ENCODE measurements at places on chromosomes 2 and 18.
A peak's percentile ranks its signal among the peaks of the same experiment; 100 is the strongest.

- DNase-seq: no peak
Measured at GRCh38 chr2:54084600-54084999, 30.8 kb upstream of the ACYP2 start.

DNA sequence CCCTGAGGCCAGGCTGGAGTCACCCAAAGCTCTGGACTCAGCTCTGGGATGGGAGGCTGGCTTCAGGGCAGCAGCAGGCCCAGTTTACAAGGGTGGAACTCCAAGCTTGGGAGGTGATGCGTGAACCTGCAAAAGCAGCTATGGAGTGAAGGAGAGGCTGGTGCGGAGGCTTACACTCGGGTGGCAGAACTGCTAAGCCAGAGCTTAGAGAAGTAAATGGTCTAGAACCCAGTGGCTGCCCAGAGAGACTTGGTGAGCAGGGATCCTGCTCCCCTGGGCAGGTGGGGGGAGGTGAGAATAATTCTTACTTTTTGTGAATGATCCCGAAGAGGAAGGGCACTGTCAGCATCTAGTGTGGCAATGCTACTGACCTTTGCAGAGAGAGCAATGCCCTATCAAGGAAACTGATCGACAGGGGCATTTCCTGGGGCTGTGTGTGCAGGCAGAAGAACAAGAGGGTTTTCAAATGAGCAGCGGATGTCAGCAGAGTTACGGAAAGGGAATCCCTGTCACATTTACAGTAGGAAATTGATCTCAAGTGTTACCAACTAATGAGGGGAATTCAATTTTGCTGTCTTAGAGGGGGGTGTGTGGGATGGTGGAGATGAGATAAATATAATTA is 80.4 kb downstream of the TGFA start:
- DNase-seq: no peak

- DNase-seq: no peak
Measured at GRCh38 chr2:20188851-20189250, 36.1 kb downstream of the SDC1 start.

GRCh38 chr2:46001741-46002506 is 295.3 kb upstream of the EPAS1 start:
- DNase-seq: no peak

GRCh38 chr2:215615803-215616174 is 179.9 kb upstream of the FN1 start:
- no peak for DNase-seq

DNA sequence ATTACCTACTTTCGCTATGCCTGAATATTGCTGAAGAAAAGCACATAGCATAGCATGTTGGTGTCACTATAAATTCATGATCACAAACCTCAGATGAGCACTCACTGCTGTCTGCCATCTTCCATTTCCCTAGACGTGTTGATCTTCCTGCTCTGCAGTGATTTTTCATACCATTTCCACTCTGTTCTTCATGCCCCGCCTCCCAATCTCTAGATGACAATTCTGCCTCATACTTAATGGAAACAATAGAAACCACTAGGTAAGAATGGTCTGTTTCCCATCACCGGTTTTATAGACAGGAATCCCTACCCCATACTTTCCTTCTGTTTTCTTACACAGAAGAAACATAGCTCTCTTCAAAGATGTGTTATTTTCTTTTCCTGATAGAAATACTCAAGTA is 63.8 kb downstream of the PIK3C3 start:
- DNase-seq: no peak

DNA sequence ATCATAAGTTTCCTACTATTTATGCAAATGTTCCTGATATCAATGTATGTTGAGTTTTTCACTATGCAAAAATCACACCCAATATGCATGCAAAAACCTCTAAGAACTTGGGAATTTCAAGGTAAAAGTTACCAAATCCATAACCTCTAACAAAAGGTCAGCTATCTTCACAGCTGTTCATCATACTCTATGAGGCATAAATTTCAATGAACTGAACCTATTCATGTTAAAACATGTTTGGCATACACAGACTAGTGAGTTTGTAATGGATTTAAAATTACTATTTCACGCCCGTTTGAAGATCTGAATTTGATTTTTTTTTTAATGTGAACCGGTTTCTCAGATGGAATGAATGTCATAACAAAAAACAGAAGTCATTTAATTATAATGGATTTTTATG is 100.2 kb downstream of the ATAD2B start:
- DNase-seq: no peak

DNA sequence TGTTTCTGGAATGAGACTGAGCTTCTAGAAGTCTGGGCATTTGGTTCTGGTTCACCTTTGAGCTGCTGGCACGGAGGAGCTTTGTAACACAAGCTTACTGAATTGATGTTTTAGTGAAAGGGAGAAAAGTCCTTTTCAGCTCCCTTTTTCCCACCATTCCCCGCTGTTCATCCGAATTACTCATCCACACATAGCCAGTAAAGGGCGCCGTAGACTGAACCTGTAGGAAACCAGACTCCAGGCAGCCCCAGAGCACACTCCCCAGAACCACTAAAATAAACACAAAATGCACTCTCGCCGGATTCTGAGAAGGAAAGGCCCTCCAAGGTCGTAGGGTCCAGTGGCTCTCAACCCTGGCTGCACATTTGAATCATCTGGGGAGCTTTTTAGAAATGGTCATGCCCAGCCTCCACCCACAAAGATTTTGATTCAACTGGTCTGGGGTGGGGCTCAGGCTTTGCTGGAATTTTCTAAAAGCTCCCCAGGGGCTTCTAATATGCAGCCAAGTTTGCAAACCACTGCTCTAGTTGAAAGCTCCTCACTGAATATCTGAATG is 29.6 kb downstream of the TCF7L1 start:
- DNase-seq: no peak

DNA sequence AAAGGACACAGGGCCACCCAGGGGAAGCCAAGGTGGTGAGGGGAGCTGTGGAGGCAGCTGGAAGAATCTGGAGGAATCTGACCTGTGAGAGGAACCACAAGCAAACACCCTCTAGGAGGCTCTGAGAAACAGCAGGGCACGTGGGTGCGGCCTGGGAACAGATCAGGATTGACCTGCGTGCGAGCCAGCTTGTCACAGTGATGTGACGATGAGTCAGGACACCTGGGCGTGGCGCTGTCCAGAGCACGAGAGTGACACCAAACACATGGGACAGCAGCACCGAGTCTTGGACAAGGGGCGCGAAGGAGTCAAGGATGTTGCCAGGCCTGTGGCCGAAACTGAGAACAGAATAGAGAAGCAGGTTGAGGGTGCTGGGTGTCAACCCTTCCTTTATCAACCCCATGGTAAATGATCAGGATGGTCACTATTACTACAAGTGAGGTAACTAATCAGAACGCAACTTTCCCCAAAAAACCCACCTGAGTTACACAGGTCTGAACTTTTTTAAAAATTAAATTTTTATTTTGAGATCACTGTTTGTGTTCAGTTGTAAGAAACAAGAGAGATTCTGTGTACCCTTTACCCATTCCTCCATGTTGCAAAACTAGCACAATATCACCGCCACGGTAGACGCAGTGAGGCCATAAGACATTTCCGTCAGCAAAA is 637 bp upstream of the SFT2D3 start:
- no peak for DNase-seq

DNA sequence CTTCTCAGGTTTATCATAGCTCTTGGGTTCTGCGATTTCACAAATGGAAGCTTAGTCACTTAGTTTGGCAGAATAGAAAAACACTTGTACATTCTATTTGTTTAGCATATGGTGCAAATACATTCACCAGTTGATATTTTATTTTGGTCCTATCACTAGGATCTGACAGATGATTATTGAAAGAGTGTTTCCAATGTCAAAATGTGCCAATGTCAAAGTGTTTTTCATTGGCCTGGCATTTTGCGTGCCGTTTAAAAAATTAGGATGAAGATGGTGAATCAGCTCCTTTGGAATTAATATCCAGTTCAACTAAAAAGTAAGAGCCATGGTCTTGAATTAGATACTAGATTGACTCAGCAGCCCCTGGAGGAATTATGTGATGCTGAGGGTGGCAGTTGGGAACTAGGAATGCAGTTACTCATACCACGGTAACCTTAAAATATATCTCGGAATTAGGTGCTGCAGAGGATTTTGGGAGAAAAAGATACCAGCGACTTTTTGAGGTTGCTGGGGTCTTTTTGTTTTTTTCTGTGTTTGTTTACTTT is 87.0 kb downstream of the SPHKAP start:
- DNase-seq: peak; percentile 62

- no peak for DNase-seq
Measured at GRCh38 chr2:215567504-215567903, 131.6 kb upstream of the FN1 start.

DNA sequence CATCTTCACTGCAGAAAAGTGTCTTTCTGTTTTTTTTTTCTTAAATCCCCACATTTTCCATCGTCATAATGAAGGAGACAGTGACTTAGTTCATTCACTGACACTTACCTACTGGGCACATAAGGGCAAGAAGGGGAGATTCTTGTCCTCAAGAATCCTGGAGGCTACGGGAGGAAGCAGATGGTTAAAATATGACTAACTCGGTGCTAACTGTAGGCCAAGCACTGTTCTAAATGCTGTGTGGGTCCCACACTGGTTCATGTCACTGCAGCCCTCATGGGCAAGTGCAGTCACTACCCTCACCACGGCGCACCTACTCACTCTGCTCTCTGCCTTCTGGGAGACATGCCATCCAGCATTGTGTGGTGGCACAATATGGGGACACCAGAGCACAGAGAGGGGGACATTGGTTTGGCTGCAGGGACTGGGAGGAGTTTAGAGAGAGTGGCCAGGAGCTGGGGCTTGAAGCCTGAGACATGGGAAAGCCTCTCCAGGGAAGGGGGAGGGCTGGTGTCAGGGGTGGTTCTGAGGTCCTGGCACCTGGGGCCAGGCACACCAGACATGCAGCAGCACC is 305.2 kb downstream of the MYCN start:
- DNase-seq: no peak

DNA sequence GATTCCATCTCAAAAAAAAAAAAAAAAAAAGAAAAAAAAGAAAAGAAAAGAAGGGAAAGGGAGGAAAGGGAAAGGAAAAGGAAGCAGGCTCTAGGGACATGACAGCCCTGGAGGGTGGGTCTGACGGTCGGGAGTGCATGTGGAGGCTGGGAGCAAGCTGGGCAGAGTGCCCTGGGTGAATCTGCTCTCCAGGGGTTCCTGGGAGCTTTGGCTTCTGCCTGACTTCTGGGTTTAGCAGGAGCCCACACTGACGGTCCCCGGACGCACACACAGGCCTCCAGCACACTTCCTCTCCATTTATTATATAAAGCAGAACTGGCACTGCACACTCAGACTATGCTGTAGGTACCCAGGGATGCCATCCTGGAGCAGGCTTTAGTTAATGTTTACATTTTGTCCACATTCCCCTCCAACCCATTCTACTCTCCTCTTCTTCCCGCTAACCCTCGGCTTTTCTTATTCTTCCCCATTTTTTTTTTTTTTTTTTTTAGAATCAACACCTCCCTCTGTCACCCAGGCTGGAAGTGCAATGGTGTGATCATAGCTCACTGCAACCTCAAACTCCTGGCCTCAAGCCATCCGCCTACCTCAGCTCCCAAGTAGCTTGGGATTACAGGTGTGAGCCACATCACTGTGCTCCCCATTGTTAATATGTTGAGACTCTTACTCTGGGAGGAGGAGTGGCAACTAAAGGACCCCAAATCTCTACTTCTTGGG is 151.1 kb upstream of the SLC1A4 start:
- no peak for DNase-seq

DNA sequence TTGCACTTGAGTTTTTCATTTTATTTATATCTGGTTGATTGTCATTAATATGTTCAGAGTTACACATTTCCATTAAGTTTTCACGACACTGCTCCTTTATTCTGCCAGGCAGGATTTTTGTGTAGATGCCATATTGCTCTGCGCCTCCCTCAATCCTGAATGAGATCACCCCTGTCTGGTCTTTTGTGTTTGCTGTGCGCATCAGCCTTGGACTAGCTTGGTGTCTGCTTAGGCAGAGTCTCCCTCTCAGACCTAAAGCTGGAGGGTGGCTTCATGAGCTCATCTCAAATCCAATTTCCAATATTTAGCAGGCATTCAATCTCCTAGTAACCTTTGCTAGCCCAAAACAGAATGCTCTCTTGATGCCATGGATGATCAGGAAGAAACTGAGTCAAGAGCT is 137.4 kb downstream of the SMAD7 start:
- no peak for DNase-seq

DNA sequence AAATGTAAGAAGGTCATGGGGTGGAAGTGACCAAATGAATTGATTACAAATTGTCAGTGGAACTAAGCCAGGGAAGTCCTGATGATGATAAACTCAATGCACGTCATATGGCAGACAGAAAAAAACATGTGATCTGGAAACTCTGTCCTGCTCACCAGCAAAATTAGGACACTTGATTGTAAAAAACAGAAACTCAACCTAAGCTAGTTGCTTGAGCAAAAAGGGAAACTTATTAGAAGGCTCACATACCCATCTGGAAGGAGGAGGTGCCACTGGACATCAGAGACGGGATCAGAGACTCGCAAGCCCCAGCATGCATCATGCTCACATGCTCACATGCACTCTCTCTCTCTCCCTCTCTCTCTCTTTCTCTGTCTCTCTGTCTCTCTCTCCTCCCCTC is 96.8 kb downstream of the SP3 start:
- no peak for DNase-seq

DNA sequence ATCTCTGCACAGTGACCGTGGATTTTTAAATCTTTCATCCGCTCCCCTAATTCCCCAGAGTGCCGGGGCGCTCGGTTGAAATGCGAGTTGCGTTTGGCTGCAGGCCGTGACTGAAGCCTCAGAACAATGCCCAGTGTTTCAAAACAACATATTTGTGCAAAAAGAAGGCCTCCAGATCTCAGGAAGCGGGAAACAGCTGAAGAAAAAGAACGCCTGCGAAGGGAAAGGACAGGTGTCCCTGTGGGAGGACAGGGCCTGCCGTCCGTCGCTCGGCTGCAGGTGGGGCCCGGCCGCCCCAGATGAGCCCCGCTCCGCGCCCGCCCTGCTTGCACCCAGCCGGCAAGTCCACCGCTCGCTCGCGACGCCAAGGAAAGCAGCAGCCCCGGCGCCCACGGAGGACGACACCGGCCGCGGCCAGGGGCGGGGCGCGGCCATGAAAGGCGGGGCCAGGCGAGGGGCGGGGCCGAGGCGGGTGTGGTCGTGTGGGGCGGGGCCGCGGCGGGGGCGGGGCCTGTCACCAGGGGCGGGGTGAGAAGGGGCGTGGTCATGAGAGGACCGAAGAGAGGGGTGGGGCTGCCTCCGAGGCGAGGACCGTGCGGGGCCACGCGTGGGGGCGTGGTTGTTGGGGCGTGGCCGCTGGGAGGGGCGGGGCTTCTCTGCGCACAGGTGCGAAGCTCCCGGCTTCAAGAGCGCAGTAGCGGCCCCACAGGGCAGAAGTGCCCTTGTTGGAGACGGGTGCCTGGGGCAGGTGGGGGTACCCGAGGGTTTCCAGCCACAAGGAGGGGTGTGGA is 17.6 kb upstream of the BOK start:
- DNase-seq: no peak

GRCh38 chr2:120820263-120820952 is 84.7 kb downstream of the GLI2 start:
- DNase-seq: no peak

GRCh38 chr2:105329561-105330495 is at the start of gene TGFBRAP1:
TSS of gene TGFBRAP1 (minus strand) at chr2:105329735. CDS start at chr2:105308301, 21,434 bp downstream.
- DNase-seq: no peak

GRCh38 chr2:7594211-7594610 is 677.0 kb downstream of the RNF144A start:
- no peak for DNase-seq

GRCh38 chr2:53512071-53512826 is 255.4 kb upstream of the CHAC2 start:
- DNase-seq: no peak

- no peak for DNase-seq
Measured at GRCh38 chr18:58290116-58290695, 246.2 kb downstream of the NEDD4L start.

- DNase-seq: no peak
Measured at GRCh38 chr2:98935111-98935770, 784 bp downstream of the CRACDL start.

Data from HS-27A (cell line).